ENCODE measurements at places on chromosomes 7 and 10.

DNA sequence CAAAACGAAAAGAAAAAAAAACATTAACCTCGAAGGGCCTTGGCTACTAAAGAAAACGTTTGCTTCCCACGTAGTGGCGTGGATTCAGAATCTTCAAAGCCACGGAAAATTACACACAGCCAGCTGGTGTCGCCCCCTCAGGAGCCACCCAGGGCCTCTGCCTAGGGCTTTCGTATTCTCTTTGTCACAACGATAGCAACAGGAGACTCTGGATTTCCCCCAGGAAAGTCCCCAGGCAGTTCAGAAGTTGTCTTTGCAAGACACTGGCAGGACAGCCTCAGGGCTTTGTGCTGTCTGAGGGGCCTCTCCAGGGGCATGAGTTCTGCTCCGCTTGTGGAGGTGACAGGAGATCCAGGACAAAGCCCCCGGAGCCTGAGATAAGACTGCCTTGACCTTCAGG lies 150.2 kb upstream of the INSYN2A start:
- DNase-seq = peak; percentile 27

- peak; percentile 41 for DNase-seq
Observed at GRCh38 chr7:88111140-88111743, 108.6 kb downstream of the SRI start.

- DNase-seq = peak; percentile 99
Observed at GRCh38 chr10:102743588-102744373, at the start of gene WBP1L. Gene WBP1L, plus strand, starts transcription at chr10:102743948. Its CDS starts 106 bp downstream, at chr10:102744054.

DNA sequence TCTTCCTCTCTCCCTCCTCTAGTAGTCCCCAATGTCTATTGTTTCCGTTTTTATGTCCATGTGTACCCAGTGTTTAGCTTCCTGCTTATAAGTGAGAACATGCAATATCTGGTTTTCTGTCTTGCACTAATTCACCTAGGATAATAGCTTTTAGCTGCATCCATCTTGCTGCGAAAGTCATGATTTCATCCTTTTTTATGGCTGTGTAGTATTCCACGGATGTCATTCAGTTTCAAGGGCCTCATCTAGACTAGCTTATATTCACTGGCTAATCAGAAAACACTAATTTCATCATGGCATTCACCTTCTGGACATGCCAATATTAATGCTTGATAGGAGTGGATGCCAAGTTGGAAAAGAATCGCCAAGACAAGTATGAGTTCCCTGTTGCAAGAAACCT lies 619.6 kb upstream of the AUTS2 start:
- DNase-seq = no peak
